ENCODE measurements at places on chromosomes 3 and 15.

DNA sequence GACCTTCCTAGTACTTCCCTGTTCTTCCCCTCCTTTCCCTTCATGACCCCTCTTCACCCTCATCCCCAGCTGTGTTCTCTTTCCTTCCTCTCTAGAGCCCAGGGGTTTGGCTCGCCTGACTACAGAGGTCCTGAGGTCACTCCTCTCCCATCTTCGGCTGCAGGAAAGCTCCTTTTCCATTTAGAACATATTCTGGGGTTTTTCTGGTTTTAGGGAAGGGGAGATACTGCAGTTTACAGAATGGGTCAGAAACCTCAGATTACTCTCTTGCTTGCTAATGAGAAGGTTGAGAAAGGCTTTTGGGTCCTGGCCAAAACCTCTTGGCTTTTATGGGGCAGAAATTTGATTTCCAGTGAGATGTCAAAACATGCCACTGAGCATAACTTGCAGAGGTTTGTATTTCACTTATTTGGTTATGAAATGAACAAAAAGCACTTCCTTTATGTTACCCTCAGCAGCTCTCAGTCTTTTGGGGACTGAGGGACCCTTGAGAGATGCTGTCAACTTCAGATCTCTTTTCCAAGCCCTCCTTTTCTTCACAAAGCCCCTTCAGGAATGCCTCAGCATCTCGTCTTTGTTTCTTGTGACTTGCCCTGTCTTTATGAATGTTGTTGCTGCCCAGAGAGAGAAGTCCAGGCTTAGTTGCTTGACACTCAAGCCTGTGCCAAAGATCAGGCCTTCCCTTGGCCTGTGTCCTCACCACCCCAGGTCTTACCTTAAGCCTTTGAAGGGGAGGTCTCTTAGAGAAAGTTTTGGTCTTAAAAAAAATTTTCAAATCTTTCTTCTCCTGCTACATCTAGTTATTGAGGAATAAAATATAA lies 121.7 kb upstream of the TPM1 start:
- DNase-seq: no peak

DNA sequence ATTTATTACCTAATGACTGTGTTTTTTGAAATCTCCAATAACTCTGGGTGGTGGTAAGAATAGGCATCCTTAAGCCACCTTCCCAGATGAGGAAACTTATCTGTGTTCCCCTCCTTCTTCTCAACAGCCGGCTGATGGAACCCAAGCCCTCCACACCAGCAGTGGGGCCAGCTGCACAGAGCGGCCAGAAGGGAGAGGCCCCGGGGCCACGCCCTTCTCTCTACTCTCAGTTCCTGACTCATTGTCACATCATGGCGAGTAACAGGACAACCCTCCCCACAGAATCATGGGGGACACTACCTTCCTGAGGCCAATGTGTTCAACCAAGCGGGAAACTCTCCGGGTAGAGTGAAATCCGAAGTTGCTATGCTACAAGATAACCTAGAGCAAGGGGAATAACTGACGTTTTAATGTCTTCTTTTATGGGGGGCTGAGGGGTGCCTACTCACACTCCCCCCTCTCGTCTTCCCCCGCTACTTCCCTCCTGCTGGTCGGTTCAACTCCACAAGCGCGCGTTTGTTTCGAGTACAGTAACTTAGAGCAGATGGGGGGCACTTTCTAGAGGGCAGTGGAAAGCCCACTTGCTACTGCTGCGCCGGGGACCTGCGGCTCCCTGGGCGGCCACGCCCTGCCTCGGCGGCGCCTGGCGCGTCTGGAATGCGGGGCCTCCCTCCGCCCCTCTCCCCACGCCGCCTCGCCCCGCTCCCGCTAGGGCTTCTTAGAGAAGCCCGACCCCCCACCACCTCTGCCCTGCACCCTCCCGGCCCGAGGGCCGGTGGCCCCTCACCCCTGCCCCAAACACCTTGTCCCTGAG lies 621 bp downstream of the ANXA2 start:
- peak; percentile 48 for DNase-seq

DNA sequence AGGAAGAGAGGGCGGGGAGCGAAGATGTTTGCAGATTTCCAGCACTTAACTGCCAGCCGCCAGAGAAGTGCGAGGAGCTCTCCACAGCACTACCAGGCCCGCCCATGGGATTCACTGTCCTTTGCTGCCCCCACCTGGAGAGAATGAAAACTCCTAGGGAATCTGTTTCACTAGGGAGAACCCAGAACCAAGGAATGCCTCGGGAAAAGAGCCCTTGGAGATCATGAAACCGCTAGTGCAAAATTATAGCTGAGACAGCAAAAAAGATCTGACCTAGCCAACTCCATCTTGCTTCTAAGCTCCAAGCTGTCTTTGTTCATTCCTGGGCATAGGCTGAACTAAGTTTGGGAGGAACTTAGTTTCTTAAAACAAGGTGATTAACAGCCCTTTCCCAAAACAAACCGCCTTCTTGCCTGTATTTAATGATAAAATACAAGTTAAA lies 82.6 kb upstream of the GCNT3 start:
- peak; percentile 32 for DNase-seq

GRCh38 chr3:126114443-126115386 lies 30.8 kb upstream of the SLC41A3 start:
- DNase-seq: peak; percentile 10

- no peak for DNase-seq
Observed at GRCh38 chr3:118936811-118937210, 97.8 kb downstream of the IGSF11 start.

DNA sequence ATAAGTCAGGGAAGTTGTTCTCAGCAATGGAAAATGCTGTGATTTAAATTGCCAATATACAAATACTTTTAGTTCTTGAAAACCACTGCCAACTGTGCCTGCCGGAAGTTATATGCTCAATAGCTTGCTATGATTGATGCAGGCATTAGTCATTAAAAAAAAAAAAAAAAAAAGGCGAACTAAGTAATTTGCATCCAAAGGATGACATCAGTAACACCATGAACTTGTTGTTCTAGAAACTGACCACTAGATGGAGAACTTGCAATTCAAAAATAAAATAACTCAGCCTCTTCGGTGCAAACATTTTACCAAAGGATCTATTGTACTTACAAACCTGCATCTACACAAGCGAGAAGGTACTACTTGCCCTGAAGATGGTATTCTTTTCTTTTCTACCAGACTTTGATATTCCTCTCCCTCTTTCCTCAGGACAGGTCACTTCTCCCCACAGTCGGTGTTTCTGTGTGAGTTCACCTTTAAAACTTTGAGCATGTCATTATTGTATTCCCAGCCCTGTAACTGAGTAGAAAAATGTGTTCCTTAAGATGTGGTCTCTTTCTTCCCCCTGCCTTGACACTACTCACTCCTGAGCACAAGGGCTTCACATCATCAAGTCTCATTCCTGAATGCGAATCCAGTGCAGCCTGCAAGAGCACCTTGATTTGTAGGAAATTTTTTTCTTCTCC lies 115.0 kb upstream of the VEPH1 start:
- DNase-seq: no peak

GRCh38 chr3:60742606-60743145 lies 508.6 kb downstream of the FHIT start:
- no peak for DNase-seq

GRCh38 chr3:14957925-14958324 lies 10.5 kb downstream of the NR2C2 start:
- DNase-seq: no peak

GRCh38 chr15:36415643-36416042 lies 163.8 kb upstream of the CDIN1 start:
- DNase-seq: no peak

- DNase-seq: no peak
Observed at GRCh38 chr3:133540896-133541674, 32.4 kb upstream of the CDV3 start.

DNA sequence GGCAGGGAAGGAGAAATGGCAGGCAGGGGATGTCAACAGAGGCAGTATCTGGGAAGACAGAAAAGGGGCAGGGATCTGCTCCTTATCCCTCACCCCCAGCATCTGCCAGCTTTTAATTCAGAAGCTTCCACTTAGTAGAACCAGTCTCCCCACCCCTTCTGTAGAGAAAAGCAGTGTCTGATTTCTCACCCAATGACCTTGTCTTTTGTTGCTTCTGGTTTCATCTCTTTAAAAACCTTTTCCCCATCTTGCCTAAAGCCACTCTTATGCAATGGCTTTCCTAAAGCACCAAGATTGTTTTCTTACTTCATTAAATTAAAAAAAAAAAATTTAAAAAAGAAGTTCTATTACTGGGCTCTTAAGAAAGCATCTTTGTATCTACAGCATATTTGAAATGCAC lies 27.8 kb downstream of the ARHGEF3 start:
- DNase-seq: no peak

- DNase-seq: no peak
Observed at GRCh38 chr3:136667081-136667480, 85.1 kb downstream of the STAG1 start.

GRCh38 chr15:57133127-57133968 lies 214.9 kb downstream of the TCF12 start:
- no peak for DNase-seq

GRCh38 chr3:66215106-66215505 lies 5.7 kb upstream of the SLC25A26 start:
- DNase-seq: no peak

- no peak for DNase-seq
Observed at GRCh38 chr15:76793162-76793561, 112.0 kb downstream of the SCAPER start.

- no peak for DNase-seq
Observed at GRCh38 chr3:99845331-99845730, 27.7 kb downstream of the CMSS1 start.

- DNase-seq: no peak
Observed at GRCh38 chr15:96031426-96032110, 298.9 kb upstream of the NR2F2 start.

GRCh38 chr3:40628984-40629383 lies 104.2 kb downstream of the ZNF621 start:
- DNase-seq: no peak

DNA sequence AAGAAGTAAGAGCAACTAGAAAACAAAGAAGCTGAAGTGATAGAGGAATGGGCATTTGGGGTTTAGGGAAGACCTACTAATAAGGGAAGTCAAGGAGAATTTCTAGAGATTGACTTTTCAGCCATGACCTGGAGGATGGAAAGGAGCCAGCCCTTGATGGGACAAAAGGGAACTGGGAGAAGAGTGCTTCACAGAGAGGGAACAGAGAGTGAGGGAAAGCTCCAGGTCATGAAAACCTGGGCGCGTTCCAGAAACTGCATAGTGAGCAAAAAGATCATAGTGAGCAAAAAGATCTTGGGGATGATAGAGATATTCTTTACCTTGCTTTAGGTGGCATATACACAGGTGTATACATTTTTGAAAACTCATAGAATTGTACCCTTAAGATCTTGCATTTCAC lies 143.1 kb upstream of the NUDT16 start:
- no peak for DNase-seq

- no peak for DNase-seq
Observed at GRCh38 chr3:136988651-136989050, 30.9 kb downstream of the IL20RB start.

- DNase-seq: no peak
Observed at GRCh38 chr15:99267957-99268356, 16.7 kb downstream of the LRRC28 start.

GRCh38 chr3:116238846-116239565 lies 206.3 kb downstream of the LSAMP start:
- DNase-seq: no peak

DNA sequence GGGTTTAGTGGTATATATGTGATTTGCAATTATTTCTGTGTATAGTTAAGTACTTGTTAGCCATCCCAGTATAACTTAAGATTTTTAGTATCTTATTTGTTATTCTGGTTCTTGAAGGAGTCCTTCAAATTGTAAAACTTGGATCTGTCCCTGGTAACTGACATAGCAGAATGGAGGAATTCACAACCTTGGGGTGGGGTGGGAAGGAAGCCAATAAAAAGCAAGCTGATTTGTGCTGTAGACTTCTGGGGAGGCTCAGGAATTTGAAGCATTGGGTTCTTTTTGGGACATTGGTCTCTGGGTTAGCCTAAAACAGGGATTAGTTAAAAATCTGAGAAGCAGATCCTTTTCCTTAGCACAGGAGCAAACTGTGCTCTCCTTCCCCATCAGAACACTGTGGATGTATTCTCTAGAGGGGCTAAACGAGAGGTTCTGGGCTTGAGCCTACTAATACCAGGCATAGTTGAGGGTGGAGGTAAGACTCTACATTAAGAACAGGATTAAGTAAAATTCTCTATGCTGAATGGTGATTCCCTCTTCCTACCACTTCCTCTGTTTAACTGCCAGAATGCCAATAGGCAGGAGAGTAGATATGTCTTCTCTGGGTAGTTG lies 42.2 kb downstream of the GMPS start:
- no peak for DNase-seq

DNA sequence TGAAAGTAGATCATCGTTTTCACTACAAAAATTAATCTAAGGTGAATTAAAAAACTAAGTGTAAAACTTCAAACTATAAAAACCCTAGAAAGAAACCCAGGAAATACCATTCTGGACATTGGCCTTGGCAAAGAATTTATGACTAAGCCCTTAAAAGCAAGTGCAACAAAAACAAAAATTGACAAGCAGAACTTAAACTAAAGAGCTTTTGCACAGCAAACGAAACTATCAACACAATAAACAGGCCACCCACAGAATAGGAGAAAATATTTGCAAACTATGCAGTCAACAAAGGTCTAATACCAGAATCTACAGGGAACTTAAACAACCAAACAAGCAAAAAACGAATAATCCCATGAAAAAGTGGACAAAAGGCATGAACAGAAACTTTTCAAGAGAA lies 302.0 kb downstream of the CHST2 start:
- no peak for DNase-seq

DNA sequence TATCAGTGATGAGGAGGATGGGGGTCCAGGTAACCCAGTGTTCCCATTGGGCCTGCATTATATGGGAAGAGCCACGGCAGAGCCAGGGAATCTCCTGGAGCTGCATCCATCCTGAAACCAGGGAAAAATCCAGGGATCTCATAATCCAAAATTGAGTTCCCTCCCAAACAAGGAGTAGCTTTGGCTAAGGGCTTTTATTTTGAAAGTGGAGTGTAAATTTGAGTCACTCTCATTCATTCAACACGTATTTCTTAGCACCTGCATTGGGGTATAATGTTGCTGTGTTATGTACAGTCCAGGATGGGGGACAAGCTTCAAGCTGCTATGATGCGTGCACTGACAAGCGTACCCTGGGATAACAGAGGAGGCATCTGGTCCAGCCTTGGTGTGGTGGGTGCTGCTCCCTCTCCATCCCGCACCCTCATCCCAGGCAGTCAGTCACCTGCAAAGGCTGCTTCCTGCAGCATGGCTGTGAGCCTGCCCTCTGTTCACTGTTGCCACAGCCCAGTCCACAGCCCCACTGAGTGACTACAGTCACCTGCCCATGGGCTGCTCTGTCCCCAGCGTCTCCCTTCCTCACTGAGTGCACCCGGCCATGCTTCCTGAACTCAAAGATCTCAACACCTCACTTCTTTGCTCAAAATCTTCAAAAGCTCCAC lies 135.6 kb downstream of the OPA1 start:
- DNase-seq: no peak

- no peak for DNase-seq
Observed at GRCh38 chr3:44958386-44958785, 17.6 kb downstream of the ZDHHC3 start.

GRCh38 chr15:96585484-96586386 lies 255.2 kb downstream of the NR2F2 start:
- DNase-seq: no peak

GRCh38 chr15:86205096-86205495 lies 125.4 kb downstream of the AGBL1 start:
- DNase-seq: no peak

- DNase-seq: no peak
Observed at GRCh38 chr3:149449799-149450198, 24.7 kb upstream of the TM4SF4 start.

All from activated B cell treated with CpG ODN at 0.5 μM for 24 hours (primary cell).